ENCODE measurements at places on chromosomes 7 and 10. TPM values are rescaled to one million over a fixed set of nuclear protein-coding genes. Genes with fewer than 3 reads are reported as not detected.

AKR1E2 gene
- total RNA-seq, result 5.6 TPM

CH25H gene
- total RNA-seq, result 1.2 TPM

AS3MT gene
- 0.86 TPM for total RNA-seq

CDCA7L gene
- 51.1 TPM for total RNA-seq

SLC26A5 gene
- total RNA-seq, result 1.1 TPM

FAM221A gene
- total RNA-seq, result 12.8 TPM

WNT8B gene
- not detected for total RNA-seq

DNA sequence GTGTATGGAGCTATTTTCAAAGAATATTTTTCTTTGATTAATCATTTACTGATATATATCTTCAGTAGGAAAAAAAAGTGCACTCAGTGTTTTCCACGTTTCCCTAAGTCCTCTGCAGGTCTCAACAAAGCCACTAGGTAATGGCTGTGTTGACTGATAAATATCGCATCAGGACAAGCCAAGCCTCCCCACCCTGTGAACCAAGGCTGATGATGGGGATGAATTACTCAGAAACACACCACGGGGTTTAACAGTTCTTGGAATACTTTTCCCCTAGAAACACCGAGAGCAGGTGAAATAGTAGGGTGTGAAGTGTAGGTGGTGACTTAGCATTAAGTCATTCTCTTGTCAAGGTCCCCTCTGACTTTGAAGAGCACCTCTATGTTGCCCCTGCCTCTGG lies 423.5 kb upstream of the IGFBP3 start:
- no peak for DNase-seq

- peak; percentile 13 for DNase-seq
Observed at GRCh38 chr10:119449760-119450461, 92.6 kb downstream of the RGS10 start.

- DNase-seq, result peak; percentile 28
Observed at GRCh38 chr10:36725581-36726520, 399.5 kb upstream of the ANKRD30A start.

- no peak for DNase-seq
Observed at GRCh38 chr7:11077816-11078215, 104.1 kb downstream of the PHF14 start.

GRCh38 chr7:51569581-51569980 lies 253.0 kb upstream of the COBL start:
- DNase-seq, result no peak

DNA sequence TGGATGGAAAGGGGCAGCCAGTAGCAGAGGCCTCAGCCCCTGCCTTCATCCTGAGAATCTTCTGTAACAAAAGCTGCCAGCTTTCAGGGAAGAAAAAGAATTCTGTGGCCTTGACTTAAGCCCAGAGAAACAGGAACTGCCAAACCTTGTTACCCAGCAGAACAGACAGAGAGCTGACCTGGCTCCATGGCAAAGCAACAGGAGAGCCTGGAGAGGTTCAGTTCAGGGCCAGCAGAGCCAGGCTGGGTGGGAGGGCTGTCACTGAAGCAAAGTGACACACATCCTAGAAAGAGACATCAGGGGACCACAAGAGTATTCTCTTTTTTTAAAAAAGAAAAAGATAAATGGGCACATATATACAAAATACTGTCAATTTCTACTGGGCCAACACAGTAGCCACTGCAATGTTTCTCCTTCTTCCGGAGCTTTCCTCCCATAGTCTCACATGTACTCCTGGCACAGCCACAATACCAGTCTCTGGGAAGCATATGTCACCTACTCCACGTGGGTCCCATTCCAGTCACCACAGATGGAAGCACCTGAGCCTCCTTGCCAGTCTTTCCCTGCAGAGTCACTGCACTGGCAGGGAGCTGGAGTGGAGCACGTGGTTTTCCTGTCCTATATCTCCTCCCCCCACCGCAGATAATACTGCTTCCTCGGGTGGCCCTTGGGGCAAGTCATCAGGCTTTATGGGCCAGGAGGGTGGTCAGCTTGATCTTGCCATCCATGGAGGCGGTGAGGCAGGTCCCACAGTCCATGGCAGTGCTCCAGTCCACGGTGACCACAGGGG lies 15.2 kb upstream of the CYREN start:
- DNase-seq, result no peak

DNA sequence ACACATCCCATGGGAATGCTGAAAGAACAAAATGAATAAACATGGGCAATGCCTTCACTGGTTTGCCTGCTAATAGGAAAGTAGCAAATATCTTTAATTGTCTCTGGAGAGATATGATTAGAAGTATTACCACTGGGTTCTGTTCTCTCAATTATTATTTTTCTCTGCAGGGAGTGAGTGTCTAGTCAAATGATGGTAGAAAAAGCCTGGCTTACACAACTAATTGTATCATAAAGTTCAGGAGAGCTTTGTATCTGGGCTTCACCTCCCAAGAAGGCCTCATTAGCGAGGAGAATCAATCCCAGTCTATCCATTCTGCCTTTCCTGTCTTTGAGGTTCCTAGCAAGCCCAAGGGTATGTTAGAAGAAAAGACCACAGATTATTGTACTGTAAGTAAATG lies at the start of gene OR2A14:
Gene OR2A14, plus strand, starts transcription at position 301 of the 400 bp plus-strand sequence. CDS start 5,937 bp downstream, outside the sequence.
- no peak for DNase-seq

DNA sequence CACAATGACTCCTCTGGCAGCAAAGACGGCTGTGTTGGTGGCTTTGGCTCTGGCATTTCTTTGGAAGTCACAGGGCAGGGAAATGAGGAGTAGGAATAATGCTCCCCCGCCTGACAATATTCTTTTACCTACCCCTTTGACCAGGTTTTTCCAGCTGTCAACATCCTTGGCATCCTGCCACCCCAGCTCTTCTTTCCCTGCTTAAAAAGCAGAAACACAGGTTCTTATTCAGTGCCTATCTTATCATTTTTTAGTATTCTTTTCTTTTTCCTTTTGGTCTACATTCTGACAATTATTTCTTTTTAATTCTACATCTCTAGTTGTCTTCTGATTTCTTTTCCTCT lies 97.7 kb downstream of the CREB5 start:
- no peak for DNase-seq

DNA sequence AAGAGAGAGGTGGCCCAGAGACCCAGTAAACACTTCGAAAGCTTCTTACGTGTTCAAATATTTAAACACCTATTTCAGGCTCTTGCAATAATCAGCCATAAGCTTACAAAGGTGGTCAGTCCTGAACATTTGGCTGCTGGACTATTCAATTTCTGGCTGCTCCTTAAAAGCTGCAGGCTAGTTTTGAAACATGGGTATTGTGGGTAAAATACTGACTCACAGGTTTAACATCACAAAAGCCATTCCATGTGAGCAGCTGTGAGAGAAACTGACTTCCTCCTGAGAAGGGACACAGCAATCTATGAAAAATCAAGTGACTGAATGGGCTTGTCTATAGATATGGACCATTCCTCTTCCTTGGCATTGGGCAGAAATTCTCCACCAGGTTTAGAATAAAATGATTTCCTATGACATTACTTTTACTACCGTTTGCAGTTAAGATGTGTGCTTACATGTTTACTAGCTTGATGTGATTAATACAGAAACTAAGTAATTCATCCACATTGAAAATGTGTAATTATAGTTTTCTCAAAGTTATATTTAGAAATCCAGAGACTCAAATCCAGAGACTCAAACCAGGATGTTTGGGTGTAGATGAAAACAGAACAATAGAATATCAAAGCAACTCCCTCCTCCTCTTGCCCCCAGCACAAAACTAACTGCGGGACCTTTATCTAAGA lies 252.3 kb downstream of the GATA3 start:
- DNase-seq, result no peak

- DNase-seq, result peak; percentile 43
Observed at GRCh38 chr7:47497367-47498096, 84.4 kb downstream of the TNS3 start.

DNA sequence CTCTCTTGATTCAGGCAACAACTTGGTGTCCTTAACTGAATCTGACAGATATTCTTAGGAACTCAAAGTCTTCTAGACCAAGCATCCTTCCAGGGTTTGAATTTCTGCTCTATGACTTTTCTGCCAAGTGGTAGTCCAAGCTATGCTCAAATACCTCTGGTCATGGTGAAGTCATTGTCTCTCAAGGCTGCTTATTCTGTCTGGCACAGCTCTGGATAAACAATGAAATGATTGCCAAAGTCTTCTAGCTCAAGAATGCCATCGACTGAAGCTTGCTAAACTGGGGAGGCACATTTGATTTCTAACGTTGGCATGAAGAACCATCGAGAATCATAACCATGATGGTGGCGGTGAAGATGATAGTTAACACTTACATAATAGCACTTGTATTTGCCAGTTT lies 116.2 kb upstream of the MKX start:
- DNase-seq, result no peak

- peak; percentile 76 for DNase-seq
Observed at GRCh38 chr10:124917428-124918190, 24.3 kb upstream of the ZRANB1 start.
